Activated T-helper 17 cell treated with anti-CD3 and anti-CD28 coated beads, Interleukin-2, amount 50 U/mL, for 72 hours (primary cell): ENCODE measurements at places on chromosomes 1 and 21. TPM values are rescaled to one million over a fixed set of nuclear protein-coding genes. Genes with fewer than 3 reads are reported as not detected.

MEGF6 gene
- total RNA-seq: 5.0 TPM

EDARADD gene
- total RNA-seq: 4.0 TPM

GSTM5 gene
- total RNA-seq: not detected

LRRC8C gene
- 27.7 TPM for total RNA-seq

TAS1R1 gene
- not detected for total RNA-seq

ILDR2 gene
- 5.8 TPM for total RNA-seq

DAB1 gene
- total RNA-seq: 1.7 TPM

MYOG gene
- not detected for total RNA-seq

OR2M5 gene
- not detected for total RNA-seq

PLEKHN1 gene
- total RNA-seq: 2.8 TPM

SLAMF9 gene
- not detected for total RNA-seq
